ENCODE measurements at places on chromosomes 5 and 9. TPM values are rescaled to one million over a fixed set of nuclear protein-coding genes. Genes with fewer than 3 reads are reported as not detected.

Gene BAAT
- 0.08 TPM for polyA plus RNA-seq

Gene SLC36A2
- polyA plus RNA-seq, result not detected

Gene CAVIN4
- 2.1 TPM for polyA plus RNA-seq

Gene F2RL1
- 16.2 TPM for polyA plus RNA-seq

DNA sequence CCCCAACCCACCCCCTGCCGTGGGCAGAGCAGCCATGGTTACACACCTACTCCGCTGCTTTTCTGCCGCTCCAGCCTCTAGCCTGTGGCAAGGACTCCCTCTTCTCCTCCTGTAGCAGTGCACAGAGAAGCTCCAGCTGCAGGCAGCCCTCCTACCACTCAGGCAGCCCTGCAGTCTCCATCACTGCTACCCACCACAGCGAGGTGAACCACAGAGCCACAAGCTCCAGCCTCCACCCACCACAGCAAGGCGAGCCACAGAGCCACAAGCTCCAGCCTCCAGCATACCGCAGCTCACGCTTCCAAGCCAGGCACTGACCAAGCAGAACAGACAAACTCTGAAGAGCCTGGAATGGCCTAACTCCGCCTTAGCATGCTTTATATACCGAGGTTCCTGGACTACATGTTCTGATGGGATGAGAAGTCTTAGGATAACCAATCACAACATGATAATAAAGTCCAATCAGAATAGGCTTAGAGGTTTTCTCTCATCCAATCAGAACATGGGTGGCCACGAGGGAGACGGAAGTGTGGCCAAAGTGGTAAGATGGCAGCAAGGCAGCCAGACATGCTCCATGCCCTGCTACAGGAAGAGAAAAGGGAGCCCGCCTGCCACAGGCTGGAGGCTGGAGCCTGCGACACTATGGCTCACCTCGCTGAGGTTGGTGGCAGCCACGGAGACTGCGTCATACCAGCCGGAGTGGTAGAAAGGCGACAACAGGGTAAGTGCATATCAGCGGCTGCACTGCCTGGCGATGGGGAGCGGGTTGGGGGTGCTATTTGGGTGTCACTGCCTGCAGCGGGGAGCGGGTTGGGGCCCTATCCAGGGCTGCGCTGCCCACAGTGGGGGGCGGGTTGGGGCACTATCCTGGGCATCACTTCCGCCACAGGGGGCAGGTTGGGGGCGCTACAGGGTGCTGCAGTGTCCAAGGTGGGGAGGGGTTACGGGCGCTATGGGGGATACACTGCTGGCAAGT is 75.8 kb upstream of the PCAT7 start:
- DNase-seq, result no peak

GRCh38 chr5:117859176-117859575 is 1129.2 kb downstream of the DTWD2 start:
- no peak for DNase-seq

- DNase-seq, result no peak
Measured at GRCh38 chr9:96117398-96118080, 184.4 kb downstream of the HSD17B3 start.

DNA sequence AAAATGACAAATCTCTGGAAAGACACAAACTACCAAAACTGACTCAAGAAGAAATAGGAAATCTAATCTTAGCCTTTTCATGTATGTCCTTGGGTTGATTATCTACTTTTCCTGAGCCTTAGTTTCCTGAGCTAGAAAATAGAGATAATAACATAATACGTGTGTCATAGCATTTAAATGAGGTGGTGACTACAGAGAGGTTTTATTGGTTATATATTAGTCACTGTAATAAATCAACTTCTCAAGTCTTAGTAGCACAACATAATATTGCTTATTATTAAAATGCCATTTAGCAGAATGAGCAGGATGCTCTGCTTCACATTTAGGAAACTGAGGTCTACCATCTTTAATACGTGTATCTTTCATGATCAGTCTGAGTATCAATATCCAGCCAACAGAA is 7.1 kb upstream of the PJA2 start:
- DNase-seq, result no peak

DNA sequence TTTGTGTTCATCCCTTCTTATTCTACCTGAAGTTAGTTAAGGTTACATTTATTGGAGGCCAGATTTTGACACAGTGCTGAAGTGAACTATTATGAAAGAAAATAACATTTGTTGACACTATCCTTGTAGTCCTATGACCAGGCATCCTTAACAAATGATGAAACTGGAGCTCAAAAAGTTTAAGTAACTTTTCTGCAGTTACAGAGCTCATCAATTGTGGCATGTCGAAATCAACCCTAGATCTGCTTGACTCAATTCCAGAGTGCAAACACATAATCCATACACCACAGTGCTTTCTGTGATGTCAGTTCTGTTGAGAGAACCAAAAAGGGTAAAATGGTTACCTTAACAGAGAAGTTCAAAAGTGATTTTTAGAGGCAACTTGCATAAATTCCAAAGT is 28.6 kb downstream of the KCNN2 start:
- DNase-seq, result no peak

GRCh38 chr5:144141585-144141984 is 28.9 kb downstream of the YIPF5 start:
- DNase-seq, result no peak

- DNase-seq, result no peak
Measured at GRCh38 chr9:135803441-135803840, 101.5 kb downstream of the KCNT1 start.
